ENCODE measurements at places on chromosomes 11 and 22.

- DNase-seq = no peak
Measured at GRCh38 chr22:37896939-37897338, 9.2 kb upstream of the MICALL1 start.

- DNase-seq = no peak
Measured at GRCh38 chr22:20240447-20240764, 27.7 kb downstream of the RTN4R start.

DNA sequence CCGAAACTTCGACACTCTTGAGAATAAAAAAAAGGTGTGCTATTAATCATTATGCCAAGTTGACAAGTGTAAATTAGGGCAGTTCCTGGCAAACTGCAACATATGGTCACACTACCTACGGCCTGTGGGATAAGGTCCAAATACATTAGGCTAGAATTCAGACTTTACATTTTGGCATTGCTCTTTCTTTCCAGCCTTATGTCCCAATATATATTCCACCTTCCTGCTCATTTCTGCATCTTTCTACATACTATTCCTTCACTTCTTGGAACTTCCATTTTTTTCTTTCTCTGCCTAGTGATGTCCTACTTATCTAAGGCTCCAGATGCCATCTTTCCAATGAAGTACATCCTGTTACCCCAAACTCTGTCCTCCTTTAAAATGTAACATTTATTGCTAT is 577.2 kb downstream of the LRRC4C start:
- DNase-seq = no peak

GRCh38 chr11:74546752-74547151 is 45.6 kb upstream of the POLD3 start:
- DNase-seq = no peak

DNA sequence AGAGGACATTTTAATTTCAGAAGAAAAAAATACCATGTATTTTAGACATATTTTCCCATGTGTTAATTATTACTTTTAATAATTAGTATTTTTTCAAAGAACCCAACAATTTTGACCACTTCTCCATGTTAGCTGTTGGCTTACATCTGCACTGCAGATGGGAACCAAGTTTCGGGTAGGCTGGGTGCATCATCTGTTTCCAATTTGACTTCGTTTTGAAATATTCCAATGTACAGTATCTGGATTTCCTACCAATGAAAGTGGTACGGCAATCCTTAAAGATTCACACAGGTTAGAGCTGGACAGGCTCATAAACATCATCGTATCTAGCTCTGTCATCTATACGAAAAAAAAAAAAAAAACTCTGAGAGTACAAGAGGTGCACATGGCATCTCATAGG is 670.2 kb downstream of the OPCML start:
- DNase-seq = no peak

DNA sequence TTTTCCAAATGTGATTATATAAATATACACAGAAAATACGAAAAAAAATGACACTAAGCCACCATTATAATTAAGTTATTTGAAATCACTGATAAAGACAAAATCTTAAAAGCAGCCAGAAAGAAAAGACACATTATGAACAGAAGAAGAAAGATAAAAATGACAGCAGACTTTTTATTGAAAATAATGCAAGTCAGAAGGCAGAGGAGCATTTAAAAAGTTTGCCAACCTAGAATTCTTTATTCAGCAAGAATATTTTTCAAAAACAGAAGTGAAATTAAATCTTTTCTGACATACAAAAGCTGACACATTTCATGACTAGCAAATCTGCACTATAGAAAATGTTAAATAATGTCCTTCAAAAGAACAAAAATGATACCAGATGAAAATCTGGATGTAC is 77.8 kb downstream of the CD82 start:
- DNase-seq = no peak

DNA sequence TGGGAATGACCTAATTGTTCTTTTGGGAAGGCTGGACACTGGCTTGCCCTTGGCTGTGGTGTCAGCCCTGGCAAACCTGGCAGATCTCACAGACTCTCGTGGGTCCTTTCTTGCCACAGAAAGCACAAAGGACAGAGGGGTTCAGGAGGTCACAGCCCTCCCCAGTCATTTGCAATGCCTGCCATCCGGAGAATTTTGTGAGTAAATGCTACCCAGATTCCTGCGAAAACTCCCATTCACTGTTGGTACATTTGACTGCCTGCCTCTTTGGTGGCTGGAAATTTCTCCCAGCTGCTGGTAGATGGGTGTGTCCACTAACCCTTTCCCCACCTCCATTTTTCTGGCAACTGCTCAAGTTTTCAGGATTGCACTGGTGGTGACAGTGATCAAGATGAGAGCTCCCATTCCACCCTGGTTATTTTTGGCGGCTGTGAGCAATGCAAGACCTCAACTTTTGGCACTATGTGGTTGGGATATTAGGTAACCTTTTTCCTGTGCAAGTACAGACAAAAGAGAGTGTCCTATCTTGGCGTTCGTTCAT is 155.7 kb downstream of the NAV2 start:
- no peak for DNase-seq

- DNase-seq = no peak
Measured at GRCh38 chr11:1823376-1824220, 11.2 kb upstream of the SYT8 start.

- no peak for DNase-seq
Measured at GRCh38 chr11:14774721-14775120, 117.3 kb downstream of the CYP2R1 start.

DNA sequence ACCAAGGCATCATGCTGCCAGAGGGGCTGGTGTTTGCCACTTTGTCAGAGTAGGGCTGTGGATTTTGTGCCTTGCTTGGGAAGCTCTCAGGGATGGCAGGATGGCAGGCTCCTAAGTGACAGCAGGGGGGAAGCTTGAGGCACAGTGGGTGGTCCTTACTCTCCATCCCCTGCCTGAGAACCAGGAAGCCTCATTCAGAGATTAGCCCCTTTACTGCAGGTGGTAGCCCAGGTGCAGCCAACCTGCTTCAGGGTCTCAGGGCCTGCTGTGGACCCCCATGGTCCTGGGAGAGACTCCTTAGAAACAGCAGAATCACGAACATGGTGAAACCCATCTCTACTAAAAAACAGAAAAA is 8.9 kb upstream of the ST3GAL4 start:
- no peak for DNase-seq

DNA sequence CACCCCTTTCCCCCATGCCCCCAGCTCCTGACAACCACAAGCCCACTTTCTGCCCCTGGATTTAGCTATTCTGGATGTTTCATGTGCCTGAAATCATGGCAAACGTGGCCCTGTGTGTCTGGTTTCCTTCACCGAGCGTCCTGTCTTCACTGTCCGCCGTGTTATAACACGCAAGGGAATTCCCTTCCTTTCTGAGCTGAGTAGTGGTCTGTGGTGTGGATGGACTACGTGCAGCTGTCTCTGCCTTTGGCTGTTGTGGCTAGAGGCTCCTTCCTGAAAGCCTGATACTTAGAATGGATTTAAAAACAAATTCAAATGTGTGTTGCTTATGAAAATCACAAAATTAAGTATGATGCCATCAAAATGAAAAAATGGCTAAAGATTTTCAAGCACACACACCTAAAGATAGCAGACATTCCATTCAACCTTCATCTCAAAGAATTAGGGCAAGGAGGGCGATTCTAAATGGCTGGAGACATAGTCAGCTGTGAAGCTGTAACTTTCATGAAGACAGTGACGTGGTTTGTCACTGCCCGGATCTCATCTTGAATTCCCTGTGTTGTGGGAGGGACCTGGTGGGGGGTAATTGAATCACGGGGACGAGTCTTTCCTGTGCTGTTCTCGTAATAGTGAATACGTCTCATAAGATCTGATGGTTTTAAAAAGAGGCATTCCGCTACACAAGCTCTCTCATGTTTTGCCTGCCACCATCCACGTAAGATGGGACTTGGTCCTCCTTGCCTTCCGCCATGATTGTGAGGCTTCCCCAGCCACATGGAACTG is 30.5 kb downstream of the KCNQ1 start:
- no peak for DNase-seq

DNA sequence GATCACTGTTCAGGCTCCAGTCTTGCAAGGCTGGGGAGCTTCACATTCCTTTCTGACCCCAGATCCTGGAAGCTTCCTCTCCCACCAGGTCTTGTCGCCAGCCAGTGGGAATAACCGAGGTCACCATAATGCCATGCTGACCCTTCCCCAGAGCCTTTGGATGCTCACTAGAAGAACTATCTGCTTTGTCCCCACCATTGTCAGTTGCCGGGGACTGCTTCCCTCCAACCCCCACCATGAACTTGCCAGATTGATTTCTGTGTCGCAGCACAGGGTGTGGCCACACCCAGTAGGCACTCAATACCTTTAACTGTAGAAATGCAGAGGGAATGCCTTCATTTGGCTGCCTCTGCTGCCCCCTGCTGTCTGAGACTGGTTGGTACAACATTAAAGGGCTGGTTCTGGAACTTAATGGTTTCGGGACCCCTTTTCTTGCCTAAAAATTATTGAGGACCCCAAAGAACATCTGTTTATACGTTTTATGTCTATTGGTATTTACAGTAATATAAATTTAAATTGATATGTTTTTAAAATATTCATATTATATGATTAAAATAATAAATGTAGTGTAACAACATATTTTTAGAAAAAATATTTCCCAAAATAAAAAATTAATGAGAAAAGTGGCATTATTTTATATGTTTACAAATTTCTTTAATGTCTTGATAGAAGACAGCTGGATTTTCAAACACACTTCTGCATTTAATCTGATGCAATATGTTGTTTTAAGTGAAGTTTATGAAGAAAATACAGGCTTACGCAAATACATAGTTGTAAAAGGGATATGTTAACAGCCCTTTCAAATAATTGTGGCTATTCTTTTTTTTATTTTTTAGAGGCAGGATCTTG is 6.7 kb upstream of the GDPD5 start:
- peak; percentile 72 for DNase-seq

- DNase-seq = no peak
Measured at GRCh38 chr11:91164452-91164822, 941.6 kb upstream of the CHORDC1 start.

- no peak for DNase-seq
Measured at GRCh38 chr22:29009148-29009547, 52.5 kb downstream of the C22orf31 start.

- DNase-seq = no peak
Measured at GRCh38 chr11:95486466-95486865, 255.5 kb upstream of the SESN3 start.

- DNase-seq = no peak
Measured at GRCh38 chr11:60905047-60905446, 1.3 kb downstream of the PRPF19 start.

DNA sequence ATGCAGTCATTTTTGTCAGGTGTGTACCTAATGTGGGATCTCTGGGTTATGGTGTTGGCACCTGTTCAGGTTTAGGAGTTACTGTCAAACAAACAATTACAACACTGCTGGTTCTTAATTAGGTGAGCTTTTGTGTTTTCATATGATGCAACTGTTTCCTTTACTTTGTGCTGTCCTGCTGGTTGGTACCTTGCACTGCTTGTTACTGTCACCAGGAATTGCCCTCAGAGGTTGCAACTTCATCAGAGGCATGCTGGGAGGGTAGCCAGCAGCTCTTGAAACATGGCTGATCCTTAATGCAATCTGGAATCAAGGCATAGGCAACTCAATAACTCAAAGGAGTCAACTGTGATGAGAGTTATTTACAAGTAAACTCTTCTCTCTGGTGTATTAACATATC is 400.3 kb downstream of the MIAT start:
- no peak for DNase-seq

DNA sequence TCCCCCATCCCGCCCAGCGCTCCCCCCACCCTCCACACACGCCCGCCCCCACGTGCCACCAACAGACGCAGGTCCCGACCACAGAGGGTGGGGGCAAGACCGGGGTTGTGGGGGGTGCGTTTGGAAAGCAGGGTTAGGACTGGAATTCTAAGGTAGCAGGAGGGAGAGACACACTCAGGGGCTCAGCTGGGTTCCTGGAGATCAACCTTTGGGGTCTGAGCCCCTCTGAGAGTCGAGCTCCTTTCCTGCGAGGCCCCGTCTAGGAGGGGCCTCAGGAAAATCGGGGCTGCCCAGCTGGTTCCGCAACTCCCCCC is 429 bp downstream of the PGGHG start:
- no peak for DNase-seq

GRCh38 chr11:16365581-16366228 is 9.4 kb upstream of the SOX6 start:
- DNase-seq = no peak

GRCh38 chr11:103903621-103904323 is 132.7 kb upstream of the DDI1 start:
- no peak for DNase-seq

DNA sequence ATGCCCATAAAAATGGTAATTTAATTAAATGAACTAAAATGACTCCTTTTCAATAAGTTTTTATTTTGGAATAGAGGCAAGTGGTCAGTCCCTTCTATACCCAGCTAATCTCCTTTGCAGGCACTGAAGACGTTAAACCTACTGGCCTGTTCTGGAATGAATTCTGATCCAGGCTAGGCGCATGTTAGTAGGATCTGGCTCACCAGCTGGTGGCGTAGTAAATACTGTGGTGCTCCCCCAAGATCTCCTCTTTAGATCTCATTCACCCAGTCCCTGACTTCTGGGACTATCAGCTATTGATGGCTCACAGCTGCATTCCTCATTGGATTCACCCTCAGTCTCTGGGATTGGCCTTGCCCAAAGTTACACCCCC is 173.7 kb upstream of the DDI1 start:
- DNase-seq = no peak

GRCh38 chr11:17648528-17648927 is 70.8 kb upstream of the MYOD1 start:
- no peak for DNase-seq

- DNase-seq = peak; percentile 12
Measured at GRCh38 chr22:24758164-24758799, 16.2 kb downstream of the PIWIL3 start.

DNA sequence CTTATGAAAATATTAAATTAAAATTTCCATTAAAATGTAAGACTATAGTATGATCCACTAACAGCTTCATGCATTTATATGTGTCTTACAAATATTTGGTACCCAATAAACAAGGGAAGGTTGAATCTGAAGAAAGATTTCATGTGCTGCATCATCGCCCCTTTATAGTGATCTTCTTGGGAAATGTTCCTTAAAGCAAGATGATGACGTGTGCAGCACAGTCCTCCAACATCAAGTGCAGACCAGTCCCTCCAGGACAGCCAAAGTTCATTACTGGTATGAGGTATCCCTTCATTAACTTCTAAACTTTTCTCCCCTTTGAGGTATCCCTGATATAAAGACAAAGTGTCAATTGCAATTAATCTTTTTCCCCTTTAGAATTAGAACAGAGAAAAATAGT is 567.0 kb downstream of the METTL15 start:
- no peak for DNase-seq

GRCh38 chr22:33807470-33807869 is 112.8 kb downstream of the LARGE1 start:
- no peak for DNase-seq

DNA sequence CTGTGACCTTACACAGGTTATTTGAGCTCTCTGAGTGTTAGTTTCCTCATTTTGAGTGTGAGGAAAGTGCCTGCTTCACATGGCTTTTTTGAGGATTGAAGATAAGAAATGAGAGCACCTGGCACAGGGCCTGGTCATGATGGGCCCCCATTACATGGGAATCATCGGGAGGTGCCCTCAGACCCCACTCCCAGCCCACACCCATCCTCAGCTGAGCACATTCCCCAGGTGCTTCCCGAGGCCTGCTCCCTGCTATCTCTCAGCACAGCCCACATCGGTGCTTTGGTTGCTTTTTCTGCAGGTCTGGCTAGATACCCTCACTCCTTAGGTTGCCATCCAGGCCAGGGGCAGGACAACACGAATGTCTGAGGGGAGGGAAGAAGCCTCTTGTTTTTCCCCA is 16.6 kb downstream of the DGAT2 start:
- DNase-seq = no peak

Measured in stimulated activated CD8-positive, alpha-beta memory T cell treated with anti-CD3 and anti-CD28 coated beads, Interleukin-2, amount 100 ng/mL, for 1 hour (primary cell).